ENCODE measurements at places on chromosomes 5 and 9.

GRCh38 chr5:54975701-54976100 lies 9.7 kb downstream of the ESM1 start:
- DNase-seq: no peak

- no peak for DNase-seq
These were observed 200.2 kb downstream of the SEMA6A start for GRCh38 chr5:116374434-116374852.

DNA sequence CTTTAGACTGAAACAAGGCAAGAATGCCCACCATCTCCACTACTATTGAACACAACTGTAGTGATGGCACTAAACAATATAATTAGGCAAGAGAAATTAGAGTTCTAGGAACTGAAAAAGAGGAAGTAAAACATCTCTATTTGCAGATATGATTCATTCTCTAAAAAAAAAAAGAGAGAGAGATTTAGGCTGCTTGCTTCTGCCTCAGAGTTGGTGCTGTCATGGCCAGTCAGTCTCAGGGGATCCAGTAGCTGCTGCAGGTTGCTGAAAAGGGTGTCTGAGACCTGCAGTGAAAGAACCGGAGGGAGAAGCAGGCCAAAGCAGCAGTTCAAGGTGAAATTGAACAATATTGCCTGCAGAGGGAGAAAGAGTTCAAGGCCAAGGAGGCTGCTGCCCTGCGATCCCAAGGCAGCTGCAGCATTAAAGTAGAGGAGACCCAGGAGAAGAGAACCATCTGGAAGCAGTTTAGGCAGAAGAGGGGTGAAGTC lies 72.5 kb downstream of the AP3B1 start:
- no peak for DNase-seq

GRCh38 chr5:144085381-144085780 lies 85.1 kb downstream of the YIPF5 start:
- DNase-seq: no peak
